ENCODE measurements at places on chromosomes 3 and 15.

DNA sequence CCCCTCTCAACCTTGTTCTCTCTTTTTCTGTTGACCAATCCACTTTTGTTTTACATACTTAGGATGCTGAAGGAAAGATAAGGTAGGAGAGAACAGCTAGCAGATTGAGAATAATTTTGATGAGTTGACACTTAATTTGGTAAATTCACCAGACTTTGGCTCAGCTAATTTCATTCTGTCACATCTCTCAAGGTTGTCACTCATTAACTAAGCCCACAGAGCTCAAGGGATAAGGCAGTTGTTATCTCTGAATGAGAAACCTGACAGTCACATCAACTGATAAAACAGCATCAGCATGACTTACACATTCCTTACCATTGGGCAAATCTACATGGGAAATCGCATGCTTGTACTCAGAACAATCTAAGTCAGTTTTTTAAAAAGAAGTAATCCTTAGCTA, 591.4 kb downstream of the NLGN1 start:
- no peak for DNase-seq

DNA sequence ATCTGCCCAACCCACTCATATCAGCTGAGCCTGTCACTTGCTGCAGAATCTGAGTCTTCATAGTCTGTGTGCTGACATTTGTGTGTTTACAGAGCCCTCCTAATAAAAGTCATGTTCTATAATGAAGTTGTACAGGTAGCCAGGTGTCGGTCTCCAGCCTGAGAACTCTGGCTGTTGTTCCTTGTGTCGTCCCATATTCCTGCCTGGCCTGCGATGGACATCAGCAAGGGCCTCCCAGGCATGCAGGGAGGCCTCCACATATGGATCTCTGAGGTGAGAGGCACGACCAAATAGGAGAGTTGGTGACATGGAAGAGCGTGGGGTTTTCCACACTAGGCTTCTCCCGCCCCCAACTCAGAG, 2.9 kb downstream of the VILL start:
- DNase-seq: no peak

GRCh38 chr3:52851348-52851747, 16.5 kb upstream of the MUSTN1 start:
- DNase-seq: peak; percentile 72

DNA sequence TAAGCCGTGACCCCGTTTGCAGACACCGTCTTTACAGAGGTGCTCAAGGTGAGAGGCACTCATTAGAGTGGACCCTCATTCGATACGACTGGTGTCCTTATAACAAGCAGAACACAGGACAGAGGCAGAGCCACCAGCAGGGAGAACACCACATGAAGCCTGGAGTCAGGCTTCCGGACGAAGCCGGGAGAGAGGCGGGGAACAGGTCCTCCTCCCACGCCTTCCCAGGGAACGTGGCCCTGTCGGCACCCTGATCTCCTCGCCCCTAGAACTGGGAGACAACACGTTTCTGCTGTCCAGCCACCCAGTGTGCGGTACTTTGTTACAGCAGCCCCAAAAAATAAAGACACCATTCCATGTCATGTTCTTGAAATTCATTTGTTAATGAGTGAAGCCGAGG, 33.6 kb downstream of the ZDHHC19 start:
- DNase-seq: no peak

- DNase-seq: no peak
Observed at GRCh38 chr3:182711261-182711683, 82.0 kb upstream of the ATP11B start.

GRCh38 chr15:97504031-97504792, 456.3 kb upstream of the ARRDC4 start:
- no peak for DNase-seq

- no peak for DNase-seq
Observed at GRCh38 chr3:53350652-53351051, 3.3 kb upstream of the DCP1A start.

- DNase-seq: no peak
Observed at GRCh38 chr15:101188637-101189408, 63.0 kb downstream of the CHSY1 start.

DNA sequence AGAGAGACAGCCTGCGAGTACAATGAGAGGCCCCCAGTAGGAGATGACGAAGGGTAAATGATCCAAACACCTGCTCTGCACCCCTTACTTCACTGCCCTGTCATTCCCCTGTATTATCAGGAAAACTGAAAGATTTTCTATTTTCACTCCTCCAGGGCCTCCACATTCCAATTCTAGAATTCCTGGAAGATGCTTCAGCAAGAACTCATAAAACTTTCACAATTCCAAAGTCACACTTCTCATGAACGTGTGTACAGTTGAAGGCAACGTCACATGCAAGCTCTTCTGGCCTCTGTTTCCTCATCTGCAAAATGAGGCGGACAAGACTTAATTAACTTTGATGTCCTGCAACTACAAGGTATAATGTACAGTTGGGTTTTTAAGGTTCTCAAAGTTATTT, 62.8 kb upstream of the SPATA12 start:
- no peak for DNase-seq

DNA sequence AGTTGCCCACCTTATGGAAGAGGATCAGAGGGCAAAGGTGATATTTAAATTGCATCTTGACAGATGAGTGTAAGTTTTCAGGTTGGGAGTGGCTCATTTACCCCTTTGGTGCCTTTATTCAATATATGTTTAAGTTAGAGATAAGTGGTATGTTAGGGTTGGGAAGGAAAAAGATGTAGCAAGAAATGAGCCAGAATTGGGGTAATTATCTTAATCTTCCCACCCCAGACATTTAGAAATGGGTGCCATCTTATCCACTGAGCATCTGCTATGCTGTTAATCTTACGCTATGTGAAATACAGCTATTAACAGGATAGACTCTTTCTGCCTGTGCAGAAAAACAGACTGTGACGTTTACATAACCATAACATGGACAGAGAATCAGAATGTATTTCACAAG, 6.3 kb downstream of the CMTM7 start:
- no peak for DNase-seq

- no peak for DNase-seq
Observed at GRCh38 chr3:136050250-136050649, 84.7 kb downstream of the PPP2R3A start.

GRCh38 chr15:68463996-68464395, 32.0 kb upstream of the ITGA11 start:
- DNase-seq: no peak

DNA sequence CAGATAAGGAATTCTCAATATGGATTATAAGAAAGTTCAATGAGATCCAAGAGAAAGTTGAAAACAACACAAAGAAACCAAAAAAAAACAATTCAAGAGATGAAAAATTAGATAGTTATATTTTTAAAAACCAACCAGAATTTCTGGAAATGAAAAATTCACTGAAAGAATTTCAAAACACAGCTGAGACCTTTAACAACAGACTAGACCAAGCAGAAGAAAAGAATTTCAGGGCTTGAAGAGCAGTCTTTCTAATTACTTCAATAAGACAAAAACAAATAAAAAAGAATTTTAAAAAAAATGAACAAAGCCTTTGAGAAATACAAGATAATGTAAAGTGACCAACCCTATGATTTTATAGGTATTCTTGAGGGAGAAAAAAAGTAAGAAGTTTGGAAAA, 155.4 kb downstream of the ZMAT3 start:
- no peak for DNase-seq

GRCh38 chr3:165522386-165522785, 314.8 kb downstream of the BCHE start:
- no peak for DNase-seq

GRCh38 chr3:122555275-122556071, 8.6 kb downstream of the PARP9 start:
- DNase-seq: no peak

DNA sequence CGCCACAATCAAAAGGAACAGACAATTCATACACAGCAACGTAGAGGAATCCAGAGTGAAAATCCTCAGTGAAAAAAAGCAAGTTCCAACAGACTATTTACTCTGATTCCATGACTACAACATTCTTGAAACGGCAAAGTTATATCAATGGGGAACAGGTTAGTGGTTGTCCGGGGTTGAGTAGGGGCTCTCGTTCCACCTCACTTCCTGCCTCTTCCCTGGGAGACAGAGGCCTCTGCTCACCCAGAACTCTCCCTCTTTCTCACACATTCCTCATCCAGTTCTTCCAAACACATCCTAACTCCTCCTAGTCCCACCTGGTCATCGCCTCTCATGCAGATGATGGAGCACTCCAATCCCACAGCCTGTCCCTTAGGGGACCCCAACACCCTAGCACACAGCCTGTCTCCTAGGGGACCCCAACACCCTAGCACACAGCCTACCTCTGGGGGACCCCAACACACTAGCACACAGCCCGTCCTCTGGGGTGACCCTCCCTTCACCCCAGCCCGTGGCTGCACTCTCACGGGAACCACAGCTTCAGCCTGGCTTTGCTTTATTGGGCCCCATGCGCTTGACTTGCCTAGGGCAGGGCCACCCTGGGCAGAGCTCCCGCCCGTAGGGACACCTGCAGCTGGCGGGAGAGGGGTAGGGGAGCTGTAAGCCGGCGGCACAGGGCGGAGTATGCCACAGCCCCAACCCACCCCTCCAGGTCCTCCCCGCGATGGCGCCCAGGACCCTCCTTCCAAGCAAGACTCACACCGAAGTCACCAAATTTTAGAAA, 5.2 kb downstream of the OCA2 start:
- peak; percentile 50 for DNase-seq

DNA sequence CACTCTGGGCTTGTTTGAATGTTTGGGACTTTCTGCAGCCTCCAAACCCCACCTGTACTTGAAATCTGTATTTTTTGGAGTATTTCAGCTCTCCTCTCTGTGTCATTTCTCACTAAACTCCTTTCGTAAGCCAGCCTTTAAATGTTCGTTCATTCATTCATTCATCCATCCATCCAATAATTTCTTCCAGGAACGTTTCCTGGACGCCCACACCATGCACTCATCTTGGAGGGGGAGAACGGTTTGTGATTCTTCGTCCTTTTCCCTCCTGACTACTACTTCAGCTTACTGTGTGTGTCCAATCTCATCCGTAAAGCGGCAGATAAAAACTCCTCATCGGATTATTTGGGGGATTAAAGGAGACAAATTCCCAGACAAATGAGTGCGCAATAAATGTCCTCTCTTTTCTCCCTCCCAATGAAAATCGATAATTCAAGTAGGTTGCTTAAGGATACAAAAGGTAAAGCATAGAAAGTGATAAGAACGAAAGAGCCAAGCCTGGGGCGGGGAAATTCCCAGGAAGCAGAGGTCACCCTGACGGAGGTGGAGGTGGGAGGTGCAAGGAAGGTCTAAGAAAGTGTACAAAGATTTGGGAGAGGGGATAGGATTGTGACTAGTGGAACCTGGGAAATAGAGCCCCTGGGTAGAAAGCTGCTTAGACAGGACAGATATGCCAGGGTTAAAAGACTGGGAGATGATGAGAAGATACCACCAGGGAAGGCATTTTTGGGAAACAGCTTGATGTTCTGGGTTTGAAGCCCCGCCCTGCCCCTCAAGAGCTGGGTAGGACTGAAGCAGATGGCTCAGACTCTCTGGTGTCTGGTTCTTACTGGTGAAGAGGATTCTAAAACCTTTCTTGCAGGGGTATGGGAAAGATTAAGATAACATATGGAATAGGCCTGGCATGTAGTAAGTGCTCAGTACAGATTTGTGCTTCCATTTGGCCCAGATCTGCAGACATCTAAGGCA, 896 bp upstream of the KLHL25 start:
- no peak for DNase-seq

GRCh38 chr15:65835447-65835846, 33.8 kb upstream of the RAB11A start:
- no peak for DNase-seq

DNA sequence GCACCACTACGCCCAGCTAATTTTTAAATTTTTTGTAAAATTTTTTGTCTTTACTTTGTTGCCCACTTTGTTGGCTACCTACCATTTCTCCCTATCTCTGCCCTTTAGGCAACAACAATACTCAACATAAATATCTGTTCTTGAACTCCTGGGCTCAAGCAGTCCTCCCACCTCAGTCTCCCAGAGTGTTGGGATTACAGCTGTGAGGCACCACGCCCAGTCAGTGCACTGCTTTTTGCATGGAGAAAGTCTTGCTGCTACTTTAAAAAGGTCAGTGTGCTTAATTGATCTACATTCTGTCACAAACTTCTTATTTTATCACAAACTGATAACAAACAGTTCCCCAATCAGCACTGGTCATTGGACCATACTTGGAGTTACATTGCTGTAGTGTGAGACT, 8.0 kb downstream of the USP8 start:
- DNase-seq: no peak

DNA sequence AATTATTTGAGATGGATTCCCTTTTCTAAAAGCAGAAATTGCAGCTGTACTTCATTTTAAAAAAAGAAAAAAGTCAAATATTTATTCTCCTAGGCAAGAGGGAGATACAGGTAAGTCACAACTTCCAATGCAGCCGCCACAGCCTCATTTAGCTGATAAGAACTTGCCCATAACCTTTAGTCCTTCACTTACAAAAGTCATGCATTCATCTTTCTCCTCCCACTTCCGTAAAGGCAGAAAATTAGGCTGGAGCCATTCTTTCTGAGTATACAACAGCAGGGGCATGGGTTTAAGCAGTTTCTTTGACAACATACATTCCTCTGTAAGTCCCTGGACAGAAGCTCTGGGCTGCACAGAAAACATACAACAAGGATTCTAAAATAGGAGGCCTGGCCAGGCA, 4.3 kb downstream of the SUCLG2 start:
- DNase-seq: no peak

DNA sequence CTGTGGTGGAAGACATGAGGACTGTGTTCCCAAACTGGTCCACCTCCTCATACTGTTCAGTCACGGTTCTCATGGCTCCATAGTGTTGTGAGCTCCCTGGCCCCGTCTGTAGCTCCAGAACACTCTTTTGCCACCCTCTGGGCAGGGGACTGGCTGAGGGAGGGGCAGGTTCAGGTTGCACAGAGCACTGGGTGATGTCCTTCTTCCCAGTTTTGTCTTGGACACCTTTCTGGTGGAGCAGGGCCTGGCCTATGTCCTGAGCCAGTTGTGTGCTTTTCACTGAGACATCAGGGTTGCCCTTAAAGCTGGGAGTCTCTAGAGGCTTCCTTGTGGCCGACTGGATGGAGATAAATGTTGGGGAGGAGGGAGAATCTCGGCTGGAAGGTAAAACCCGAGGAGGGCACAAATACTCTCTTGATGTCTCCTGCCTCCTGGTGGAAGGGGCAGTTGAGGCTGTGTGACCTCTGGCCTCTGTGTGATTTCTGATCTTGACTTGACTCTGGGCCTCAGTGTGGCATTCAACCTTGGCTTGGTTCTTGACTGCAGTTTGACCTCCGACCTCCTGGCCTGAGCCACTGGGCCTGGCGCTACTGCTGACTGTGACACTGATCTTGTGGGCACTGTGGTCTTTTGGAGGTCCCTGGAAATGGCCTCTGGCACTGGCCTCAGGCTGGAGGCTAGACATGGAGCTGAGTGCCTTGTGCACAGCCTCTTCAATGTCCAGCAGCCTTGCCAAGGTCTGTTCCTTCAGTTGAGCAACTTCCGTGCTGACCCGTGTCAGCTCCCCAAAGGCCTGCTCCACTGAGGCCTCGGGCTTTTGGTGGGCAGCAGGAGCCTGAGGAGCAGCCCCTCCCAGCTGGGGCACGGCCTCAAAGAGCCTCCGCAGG, 8.1 kb downstream of the XIRP1 start:
- DNase-seq: no peak

DNA sequence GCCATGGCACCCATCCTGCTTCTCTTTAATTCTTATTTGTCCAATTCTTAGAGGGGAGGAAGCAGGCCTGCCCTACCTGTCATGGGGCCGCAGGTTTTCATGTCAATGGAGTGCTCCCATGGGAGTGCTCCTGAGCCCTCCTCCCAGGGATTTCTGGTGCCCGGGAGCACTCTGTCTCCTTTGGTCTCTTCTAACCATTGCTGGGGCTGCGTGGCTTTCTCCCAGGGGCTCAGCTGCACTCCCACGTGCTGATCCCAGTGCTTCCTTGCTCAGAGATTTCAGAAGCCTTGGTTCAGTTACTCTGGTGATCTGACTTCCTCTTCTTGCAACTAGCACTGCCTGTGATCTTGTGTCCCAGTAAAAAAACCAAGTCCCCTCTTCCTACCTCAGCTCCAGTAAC, 68.0 kb upstream of the ARL8B start:
- no peak for DNase-seq
